Effector CD8-positive, alpha-beta T cell (primary cell): ENCODE measurements at places on chromosomes 2 and 18.

DNA sequence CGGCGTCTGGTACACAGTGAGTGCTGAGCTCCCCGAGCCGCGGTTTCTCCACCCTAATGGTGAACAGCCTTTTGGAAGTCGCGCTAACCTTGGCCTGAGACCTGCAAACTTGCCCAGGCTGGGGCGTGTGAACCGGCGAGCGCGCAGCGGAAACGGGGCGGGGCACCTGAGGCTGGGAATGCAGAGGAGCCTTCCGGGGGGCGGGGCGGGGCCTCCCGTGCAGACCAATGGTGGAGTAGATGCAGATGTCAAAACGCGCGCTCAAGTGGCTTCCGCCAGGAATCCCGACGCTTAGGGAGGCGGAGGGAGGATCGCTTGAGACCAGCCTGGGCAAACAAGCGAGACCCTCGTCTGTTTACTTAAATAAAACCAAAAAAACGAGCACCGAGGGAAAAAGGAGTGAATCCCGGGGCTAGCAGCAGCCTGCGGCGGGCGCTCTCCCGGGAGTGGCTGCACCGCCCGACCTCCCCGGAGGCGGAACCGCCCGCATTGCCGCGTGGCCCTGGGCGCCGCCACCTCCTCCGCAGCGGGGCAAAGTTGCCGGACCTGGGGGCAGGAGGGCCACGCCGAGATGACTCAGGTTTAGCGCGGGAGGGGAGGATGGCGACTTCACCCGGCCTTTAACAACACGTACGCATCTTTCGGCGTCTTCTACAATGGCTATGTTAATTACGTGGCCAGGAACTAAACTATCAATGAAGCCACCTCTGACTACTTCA, 2.2 kb upstream of the RRM2 start:
- DNase-seq, result peak; percentile 82

GRCh38 chr2:60312618-60313017, 240.8 kb downstream of the BCL11A start:
- no peak for DNase-seq

DNA sequence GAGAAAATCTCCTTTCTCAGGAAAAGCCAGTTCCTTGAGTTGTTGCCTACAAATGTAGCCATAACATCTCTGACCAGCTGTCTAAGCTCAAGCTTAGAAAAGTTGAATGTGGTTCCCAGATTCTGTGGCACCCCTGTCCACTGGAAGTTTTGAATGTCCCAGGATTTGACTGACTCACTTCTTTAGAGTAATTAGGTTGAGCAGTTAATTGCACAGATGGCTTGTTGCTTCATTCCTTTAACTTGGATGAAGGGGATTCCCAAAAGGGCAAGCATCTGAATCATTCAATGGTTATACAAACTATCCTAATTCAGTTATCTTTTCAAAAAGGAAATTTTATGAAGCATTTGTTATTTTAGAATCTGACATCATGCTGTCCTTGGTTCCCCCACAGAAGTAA, 374.7 kb downstream of the LNPK start:
- no peak for DNase-seq

DNA sequence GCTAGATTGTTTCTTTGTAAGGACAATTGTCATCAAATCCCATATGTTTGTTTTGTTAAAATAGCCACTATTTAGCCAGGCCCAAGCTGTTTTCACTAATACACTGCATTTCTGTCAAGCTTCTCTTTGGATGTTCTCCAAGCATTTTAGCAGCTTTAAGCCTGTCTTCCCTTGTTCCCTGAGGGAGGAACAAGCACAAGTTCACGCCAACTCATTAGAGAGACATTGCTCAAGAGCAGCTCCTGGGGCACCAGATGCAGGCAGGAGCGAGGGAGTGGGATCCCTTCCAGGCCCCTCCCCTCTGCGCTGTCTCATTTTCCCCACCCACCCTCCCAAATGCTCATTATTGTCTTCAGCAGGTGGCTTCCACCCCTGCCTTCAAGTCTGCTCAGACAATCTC, 32.6 kb upstream of the PPP3R1 start:
- no peak for DNase-seq

GRCh38 chr2:106296182-106296815, 102.2 kb upstream of the UXS1 start:
- DNase-seq, result no peak
